ENCODE measurements at places on chromosomes 3 and 15.

GRCh38 chr15:69660658-69661405 is 208.2 kb downstream of the RPLP1 start:
- no peak for DNase-seq

- DNase-seq = no peak
Observed at GRCh38 chr15:86879250-86880229, 799.9 kb downstream of the AGBL1 start.

GRCh38 chr3:123064914-123065313 is 1.9 kb upstream of the PDIA5 start:
- no peak for DNase-seq

GRCh38 chr15:23446215-23447106 is 582 bp downstream of the GOLGA6L2 start:
- DNase-seq = no peak

Measured in fibroblast of skin of left biceps (primary cell).